ENCODE measurements at places on chromosomes 2 and 18.
A peak's percentile ranks its signal among the peaks of the same experiment; 100 is the strongest.

DNA sequence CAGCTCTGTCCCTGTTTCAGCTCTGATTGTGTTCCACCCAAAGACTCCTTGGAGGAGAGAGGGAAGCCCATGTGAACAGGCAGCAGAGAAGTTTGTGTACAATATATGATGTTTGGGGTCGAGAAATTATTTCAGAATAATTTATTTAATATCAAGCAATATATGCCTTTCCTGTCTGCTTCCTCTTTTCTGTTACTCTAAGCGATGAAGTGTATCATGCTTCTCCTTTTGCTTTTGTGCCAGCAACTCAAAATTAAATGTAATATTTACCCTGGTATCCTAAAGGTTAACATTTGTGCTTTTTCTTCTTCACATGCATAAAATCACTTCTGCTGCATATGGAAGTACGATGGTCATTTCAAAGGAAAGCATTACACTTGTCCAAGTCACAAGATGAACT, 2.4 kb upstream of the NTSR2 start:
- peak; percentile 3 for DNase-seq

- DNase-seq = no peak
These were observed 64.1 kb downstream of the ZCCHC2 start for GRCh38 chr18:62586781-62587487.

DNA sequence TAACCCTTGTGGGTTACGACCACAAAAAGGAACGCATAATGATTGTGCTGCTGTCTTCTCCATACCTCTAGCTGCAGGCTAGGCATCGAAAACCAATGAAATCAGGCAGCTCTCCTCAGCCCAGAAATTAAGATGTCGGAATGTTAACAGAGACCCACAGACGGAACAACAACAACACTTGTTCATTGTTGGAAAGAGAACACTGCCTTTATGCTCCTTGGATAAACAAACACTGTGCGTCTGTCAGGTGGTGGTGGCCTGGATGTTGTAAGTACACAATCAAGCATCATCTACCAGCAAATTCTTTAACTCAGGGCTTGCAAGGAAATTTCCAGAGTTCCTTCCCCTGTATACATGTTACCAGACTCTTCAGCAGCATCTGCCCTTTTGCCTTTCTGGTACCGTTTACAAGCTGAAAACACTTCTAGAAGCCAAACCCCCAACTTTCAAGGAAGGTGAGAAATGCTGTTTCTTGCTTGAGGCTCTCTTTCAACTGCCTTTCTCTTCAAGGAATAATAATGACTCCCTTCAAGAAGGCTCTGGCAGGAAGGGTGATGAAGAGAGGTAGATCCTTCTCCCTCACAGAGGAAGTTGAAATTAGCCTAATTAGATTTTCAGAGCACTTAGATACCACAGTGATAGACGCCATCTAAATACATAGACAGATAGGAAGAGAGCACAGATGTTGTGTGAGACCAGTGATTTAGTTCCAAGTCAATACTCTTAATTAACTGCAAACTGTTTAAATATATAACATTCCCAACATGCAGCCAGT, 332.7 kb downstream of the ZNF521 start:
- DNase-seq = no peak

DNA sequence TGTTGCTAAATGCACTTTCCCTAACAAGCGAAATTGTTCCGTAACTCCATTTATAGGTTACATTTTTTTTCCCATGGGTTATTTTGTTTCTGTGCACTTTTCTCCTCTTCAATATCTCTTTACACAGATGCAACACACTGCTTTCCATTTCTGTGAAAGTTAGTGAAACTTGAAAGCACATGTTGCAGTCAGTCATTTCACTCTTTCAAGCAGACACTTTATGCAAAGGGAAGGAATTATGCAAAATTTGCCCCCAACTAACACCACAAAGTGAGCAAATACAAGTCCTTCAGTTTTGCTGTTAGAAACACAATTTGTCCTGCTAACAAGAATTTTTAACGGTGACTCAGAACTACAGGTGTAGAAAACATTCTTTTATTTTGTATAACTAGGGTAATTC, 124.8 kb downstream of the PTH2R start:
- DNase-seq = no peak

- DNase-seq = peak; percentile 19
These were observed 114.0 kb upstream of the GLS start for GRCh38 chr2:190766595-190766994.

DNA sequence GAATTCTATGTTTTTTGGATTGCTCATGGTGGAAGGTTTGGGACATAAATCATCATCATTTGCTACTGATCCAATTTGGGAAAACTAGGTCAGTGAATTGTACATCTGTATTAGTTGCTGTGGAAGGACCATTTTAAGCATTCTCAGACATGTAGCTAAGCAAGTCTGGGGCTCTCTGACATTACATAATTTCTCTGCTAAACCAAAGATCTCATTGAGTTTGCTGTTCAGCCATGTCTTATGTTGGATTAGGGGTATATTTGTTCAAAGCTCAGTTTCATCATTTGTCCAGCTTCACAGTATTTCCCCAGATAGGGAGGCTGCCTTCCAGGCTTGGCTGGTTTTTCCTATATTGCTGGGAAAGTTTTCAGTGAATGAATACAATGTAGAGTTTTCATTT, 399.7 kb downstream of the MTX2 start:
- DNase-seq = no peak

DNA sequence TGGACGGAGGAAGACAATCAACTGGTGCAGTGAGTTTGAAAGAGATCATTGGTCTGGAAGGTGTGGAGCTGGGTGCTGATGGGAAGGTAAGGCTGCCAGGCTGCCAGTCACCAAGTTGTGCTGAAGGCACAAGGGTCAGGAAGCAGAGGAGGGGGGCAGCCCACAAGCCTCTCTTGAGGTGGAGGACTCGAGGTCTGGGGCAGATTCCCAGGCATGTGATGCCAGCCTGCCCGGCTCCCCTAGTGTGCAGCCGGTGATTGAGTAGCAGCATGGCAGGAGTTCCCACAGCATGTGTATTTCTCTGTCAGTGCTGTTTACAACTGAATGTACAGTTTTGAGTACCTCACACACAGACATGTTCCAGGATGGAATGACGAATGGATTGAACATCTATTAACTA, 99.3 kb downstream of the CABLES1 start:
- no peak for DNase-seq

- no peak for DNase-seq
These were observed 7.9 kb downstream of the GPN1 start for GRCh38 chr2:27636766-27637165.

DNA sequence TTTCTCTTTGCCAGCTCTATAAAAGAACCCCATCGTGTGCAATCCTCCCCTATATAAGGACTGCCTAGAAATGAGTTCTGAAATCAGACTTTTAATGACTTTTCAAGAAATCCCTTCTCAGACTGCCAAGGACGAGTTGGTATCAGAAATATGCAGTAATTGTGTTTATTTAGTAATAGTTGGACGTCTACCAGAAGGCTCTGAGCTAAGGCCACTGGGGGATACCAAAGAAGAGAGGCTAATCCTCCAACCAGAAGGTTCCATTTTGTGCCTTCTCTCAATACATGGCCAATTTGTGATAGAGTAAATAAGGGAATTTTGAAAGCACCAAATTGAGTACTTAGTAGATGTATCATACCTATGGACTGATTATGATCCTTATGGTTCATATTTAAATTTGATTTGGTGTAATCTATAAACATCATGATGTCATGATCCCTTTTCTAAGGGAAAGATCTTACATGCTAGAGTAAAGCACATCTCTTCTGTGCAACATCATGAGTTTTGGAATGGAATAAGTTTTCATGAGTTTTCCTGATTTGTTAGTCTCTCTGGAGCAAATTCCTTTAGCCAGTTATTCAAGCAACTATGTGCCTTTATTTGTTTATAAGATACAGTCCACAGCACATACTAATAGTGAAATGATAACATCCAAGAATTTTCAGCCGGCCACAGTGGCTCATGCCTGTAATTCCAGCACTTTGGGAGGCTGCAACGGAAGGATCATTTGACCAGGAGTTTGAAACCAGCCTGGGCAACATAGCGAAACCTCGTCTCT, 82.2 kb upstream of the LTBP1 start:
- no peak for DNase-seq

DNA sequence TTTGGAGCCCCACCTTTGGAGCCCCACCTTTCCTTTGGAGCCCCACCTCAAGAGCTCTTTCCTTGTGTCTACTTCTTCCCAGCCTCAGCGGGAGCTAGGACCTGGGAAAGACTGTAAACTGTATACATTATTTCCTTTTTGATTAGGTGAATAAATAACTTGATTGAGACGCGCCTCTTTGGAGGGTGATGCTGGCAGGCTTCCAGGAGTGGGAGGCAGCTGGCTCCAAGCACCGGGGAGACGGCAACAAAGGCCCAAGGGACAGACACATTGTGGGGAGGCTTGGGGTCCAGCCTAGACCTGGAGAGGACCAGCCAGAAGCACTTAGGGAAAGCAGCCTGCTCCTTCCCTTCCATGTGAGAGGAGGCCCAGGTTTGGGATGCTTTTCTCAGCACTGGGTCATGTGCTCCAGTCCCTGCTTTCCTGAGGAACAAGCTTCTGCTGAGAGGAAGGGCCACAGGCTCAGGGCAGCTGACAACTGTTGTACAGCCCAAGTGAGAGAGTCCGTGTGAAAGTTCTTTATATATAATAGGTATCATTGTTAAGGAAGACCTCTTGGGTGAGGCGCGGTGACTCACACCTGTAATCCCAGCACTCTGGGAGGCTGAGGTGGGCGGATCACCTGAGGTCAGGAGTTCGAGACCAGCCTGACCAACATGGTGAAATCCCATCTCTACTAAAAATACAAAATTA, 297.2 kb upstream of the SLC14A2 start:
- no peak for DNase-seq

GRCh38 chr2:102438578-102438977, 15.6 kb downstream of the IL18RAP start:
- DNase-seq = no peak

- DNase-seq = peak; percentile 30
These were observed 38.6 kb downstream of the STON1 start for GRCh38 chr2:48568547-48568946.

DNA sequence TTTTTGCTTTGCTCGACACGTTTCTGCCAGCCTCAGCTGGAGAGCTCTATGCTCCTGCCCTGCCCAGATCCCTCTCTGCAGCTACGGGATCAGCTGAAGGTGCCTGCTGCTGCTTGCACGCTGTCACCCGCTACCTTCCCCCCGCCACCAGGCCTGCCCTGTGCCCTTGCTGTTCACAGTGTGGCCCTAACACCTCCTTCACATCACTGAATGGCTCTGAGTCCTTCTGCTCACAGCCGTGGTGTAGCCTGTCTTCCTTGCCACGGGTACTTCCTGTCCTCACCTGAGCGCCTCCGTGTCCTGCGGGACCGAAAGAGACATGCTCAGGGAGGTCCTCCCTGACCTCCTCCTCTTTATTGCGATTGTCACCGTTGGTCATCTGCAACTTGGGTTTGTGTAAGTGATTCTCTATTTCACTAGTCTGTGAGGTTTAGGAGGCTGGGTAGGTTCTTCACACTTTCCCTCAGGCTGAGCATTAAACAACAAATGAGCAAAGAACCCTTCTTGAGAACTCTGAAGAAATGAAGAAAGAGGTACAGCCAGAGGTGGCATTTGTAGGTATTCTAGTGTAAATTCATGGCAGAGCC, 127.5 kb downstream of the NCK2 start:
- DNase-seq = no peak

- DNase-seq = no peak
These were observed 383.7 kb upstream of the SLC14A2 start for GRCh38 chr18:45231617-45232016.

GRCh38 chr18:70781860-70782453, 493.1 kb downstream of the SOCS6 start:
- peak; percentile 38 for DNase-seq

- peak; percentile 81 for DNase-seq
These were observed 8.4 kb upstream of the MGAT5 start for GRCh38 chr2:134245340-134245984.

- DNase-seq = no peak
These were observed 446 bp downstream of the COPS9 start for GRCh38 chr2:240135706-240136012.

DNA sequence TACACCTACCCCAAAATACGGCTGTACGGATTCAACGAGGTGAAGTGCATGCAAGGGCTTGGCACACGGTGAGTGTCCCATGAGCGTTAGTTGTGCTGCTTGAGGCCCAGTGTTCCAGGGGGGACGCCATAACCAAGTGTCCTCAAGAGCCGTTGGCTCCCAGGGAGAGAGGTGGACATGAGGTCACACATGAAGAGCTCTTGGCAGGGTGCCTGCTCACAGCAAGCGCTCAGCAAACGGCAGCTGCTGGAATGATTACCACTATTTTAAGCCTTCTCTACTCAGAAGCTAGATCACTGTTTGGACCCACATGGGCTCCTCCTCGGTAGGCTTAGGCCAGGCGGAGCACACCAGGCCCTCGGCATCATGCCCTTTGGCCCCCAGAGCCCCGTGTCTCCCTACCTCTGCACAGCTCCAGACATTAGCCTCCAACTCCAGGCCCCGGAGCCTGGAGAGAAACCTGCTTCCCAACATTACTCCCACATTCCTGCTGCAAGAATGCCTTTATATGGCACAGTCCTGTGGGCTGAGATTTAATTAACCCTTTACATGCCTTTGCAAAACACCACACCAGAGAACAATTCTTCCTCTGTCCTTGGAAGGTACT, 68.4 kb upstream of the PPP1CB start:
- DNase-seq = no peak

- DNase-seq = no peak
These were observed 373.5 kb downstream of the EN1 start for GRCh38 chr2:118473846-118474540.

DNA sequence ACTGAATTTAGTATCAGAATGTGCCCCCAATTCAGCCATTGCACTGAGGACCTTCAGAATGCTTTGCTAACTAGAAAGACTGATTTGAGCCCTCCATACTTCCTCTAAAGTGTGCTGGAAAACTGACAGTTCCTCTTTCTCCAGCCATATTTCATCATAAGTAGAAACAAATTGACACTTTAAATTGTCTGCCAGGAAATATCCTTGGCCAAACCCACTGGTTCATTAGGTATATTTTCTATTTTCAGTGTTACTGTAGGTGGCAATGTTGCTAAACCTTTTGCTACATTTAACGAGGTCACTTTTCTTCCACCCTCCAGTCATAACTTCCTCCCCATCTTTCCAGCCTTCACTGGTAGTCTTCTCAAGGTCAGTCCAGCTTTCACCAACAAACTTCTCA, 21.5 kb downstream of the SP5 start:
- peak; percentile 56 for DNase-seq

- no peak for DNase-seq
These were observed 129.4 kb upstream of the DAPL1 start for GRCh38 chr2:158665536-158666302.

- no peak for DNase-seq
These were observed 484.7 kb upstream of the NRXN1 start for GRCh38 chr2:51516667-51517066.

GRCh38 chr2:200065477-200065876, 110.1 kb downstream of the MAIP1 start:
- DNase-seq = no peak
